GM04503 (cell line): ENCODE measurements at places on chromosomes 4 and X.

GRCh38 chr4:175674219-175674618 is 137.8 kb downstream of the GPM6A start:
- DNase-seq: no peak

DNA sequence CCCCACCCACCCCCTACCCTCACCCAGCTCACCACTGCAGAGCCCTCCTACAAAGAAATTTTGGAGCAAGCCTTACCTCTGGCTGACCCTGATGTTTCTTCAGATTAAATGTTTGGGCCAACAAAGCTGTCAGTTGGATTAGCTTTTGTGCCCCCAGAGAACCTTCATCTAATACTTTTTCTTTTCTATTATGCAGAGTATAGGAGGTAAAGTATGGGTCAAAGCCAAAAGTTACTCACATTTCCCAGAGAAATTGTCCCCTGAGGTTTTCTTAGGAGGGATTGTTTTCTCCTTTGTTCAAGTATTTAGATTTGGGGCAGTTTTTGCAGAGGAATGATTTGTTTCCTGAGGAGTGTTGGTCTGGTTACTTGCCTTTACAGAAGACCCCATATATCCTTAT is 69.5 kb downstream of the AASDH start:
- DNase-seq: no peak

DNA sequence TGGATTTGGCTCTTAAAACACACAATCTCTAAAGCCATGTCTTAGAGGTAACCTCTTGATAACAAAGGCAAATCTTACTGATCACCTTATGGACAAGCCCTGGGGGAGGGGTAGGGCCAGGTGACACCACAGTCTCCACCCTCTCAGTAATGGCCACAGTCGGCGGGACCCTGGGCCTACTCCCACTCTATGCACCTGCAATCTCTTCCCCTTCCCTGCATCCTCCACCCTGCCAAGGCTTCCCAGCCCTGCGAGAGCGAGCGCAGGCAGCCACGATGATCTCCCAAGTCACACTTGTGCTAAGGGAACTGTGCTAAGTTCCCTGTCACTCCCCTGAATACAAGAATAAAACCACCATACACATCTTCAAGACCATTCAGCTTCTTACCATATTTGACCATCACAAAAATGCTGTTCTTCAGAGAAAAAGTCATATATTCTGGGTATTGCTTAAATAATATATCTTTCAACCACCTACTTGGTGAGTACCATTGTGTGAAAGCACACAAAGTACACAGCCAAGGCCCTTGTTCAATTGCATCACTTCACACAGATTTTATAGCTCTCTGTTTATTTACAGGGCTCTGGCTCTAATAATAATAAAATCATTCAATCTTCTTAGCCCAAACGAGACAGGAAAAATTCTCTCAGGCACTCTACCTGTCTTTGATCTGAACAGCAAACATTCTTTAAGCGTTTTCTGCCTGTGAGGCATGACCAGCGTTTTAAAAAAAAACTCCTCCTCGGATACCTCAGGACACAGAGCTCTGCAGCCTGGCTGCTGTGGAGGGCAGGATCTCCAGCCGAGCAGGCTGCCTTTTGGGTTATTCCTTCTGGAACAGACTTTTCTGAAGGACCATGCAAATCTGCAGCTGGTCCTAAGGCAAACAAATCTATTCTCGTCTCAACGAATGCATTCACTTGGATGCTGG is 115.7 kb upstream of the MAP3K15 start:
- no peak for DNase-seq

DNA sequence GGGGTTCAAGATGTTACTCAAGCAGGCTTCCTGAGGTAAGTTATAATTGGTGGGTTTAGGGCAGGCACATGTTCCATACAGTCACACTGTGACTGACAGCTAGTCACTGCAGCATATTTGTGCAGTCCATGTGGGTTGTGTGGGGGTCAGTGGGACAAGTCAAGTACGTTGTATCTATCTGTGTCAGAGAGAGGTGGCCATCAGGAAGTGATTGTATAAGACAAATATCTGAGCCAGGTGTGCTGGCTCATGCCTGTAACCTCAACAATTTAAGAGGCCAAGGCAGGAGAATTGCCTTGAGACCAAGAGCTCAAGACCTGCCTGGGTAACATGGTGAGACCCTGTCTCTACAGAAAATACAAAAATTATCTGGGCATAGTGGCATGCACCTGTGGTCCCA is 509.3 kb downstream of the CENPC start:
- DNase-seq: no peak

DNA sequence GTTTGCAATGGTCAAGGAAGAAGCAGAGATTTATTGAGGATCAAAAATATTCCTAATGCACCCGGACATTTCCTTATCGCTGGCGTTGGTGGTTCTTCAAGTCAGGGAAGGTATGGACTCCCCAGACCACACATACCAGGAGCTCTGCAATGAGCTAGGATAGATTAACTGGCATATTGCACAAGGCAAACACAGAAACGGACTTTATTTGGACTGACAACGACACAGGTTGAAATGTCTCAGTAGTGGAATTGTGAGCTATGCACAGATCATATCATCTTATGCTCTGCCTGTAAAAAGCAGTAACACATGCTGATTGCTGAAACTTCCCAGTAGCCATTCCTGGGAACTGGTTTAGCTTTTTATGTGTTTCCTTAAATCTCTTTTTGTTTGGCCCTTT is 1.7 kb downstream of the TSPAN7 start:
- no peak for DNase-seq

GRCh38 chrX:126265116-126265515 is 99.0 kb upstream of the DCAF12L2 start:
- no peak for DNase-seq
